ENCODE measurements at places on chromosomes 7 and 10.

GRCh38 chr10:84214046-84214572 is 11.2 kb downstream of the LRIT2 start:
- DNase-seq: no peak

- DNase-seq: no peak
Observed at GRCh38 chr10:124185084-124185483, 91.7 kb upstream of the CHST15 start.

DNA sequence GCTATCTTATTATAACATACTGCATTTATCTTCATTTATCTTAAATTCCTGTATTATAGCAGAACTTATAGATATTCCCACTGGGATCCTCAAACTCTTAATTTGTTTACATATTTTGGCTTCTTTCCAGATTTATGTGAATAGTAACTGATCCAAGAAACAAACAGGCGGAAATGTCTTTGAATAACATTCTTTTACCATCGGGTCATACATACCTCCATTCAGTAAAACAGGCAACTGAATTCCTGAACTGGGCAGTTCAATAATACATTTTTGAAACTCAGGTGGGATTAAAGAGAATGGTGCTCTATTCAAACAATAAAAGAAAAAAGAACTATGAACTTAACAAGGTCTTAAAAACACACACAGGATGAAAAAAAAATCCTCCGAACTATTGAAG is 337.4 kb downstream of the CRPPA start:
- DNase-seq: no peak

- DNase-seq: no peak
Observed at GRCh38 chr7:16615228-16615627, 30.3 kb downstream of the ANKMY2 start.

GRCh38 chr7:65233409-65234034 is 140.1 kb upstream of the ZNF92 start:
- DNase-seq: no peak

- no peak for DNase-seq
Observed at GRCh38 chr10:81157681-81158080, 620.0 kb downstream of the SH2D4B start.

GRCh38 chr10:44071479-44071878 is 313.4 kb downstream of the CXCL12 start:
- DNase-seq: no peak

- no peak for DNase-seq
Observed at GRCh38 chr7:159030490-159031134, 114.1 kb downstream of the VIPR2 start.

GRCh38 chr7:102813191-102814024 is 64.6 kb downstream of the FAM185A start:
- DNase-seq: no peak

DNA sequence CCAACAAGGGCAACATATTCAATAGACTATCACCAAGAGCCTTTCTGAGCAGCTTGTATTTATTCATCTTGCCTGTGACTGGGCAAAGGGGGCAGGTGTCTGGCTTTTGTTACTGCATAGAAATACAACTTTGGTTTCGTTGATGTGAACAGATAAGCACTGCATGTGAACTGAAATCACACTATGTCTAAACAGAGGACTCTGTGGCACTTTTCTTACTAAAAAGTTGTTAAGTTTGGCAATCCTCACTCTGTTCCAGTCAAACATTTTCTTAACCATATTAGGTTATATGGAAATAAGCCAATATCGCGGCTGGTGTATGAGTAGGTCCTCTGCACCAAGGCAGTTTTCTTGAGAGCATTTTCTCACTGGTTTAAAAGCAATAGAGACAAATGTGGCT is 48.5 kb downstream of the CALD1 start:
- DNase-seq: no peak

GRCh38 chr10:101691081-101691480 is 3.9 kb downstream of the FBXW4 start:
- DNase-seq: no peak

DNA sequence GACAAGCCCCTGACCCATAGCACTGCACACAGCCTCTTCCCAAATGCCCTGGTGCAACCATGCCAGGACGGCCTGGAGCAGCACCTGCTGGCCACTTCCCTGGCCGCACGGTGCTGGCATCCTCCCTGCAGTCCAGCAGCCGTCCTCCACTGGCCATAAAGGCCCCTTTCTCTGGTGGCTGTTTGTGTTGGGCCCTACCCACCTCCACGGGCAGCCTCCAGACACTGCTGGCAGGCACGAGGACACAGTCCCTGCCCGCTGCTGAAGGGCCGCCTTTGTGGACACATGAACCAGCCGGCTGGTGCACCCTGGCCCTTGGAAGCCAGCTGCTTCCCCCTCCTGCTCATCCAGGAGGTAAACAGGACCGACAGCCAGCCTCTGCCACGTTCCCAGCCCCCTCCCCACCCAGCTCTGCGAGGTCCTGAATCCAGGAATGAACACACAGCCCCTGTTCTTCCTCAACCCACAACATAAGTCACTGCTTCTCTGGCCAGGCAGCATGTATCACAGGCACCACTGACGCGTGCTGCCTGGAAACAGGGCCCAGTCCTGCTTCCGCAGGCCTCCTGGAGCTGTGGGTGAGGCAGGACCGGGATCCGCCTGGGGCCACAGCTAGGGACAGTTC is 43.8 kb downstream of the SPOCK2 start:
- no peak for DNase-seq

GRCh38 chr10:102300278-102300843 is 55.0 kb downstream of the GBF1 start:
- no peak for DNase-seq

DNA sequence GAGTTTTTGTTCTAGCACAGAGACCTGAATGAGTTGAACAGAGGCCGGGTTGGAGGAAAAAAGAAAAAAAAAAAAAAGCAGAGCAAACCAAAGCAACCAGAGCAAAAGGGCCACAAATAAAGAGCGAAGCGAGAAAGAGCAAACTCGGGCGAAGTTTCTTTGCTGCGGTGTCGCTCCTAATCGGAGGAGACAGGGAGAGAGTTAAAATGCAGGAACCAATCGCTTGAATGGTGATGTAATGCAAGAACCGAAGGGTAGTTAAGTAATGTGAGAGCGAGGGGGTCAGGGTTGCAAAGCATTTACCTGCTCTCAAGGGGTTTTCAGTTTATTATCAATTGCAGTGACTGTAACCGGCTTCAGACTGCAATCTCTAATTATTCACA is 271.7 kb downstream of the TRIL start:
- no peak for DNase-seq

DNA sequence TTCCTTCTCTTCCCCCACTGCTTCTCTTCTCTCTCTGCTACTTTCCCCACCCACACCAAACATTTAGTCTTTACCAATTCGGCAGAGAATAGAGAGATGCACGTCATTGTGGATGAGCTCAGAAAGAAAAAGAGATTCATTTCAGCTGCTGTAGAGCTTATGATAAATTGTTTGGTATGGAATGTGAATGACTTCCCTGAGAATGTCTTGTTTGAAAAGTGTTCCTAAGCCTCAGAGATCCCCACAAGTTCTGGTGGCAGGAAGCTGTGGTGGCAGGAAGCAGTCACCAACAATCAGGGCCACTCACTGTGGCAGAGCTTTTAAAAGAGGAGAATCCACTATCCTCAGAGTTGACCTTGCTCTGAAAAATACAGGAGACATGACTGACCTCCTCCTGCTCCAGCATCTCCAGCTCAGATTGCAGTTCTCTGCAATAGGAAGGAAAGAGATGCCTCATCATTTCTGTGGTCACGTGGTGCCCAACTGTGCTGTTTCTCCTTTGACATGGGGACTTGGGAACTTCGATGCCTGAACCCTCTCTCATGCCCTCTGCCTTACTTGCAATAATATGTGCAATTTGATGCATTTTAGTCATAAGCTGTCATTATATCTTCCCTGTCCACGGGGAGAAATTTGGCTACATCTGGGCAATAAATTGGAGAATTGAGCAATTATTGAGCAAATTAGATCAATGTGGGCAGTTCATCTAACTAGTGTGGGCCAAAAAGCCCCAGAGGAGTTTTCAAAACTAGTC is 76.5 kb downstream of the BMPER start:
- no peak for DNase-seq

- DNase-seq: no peak
Observed at GRCh38 chr10:110780704-110781103, 91.0 kb upstream of the PDCD4 start.

DNA sequence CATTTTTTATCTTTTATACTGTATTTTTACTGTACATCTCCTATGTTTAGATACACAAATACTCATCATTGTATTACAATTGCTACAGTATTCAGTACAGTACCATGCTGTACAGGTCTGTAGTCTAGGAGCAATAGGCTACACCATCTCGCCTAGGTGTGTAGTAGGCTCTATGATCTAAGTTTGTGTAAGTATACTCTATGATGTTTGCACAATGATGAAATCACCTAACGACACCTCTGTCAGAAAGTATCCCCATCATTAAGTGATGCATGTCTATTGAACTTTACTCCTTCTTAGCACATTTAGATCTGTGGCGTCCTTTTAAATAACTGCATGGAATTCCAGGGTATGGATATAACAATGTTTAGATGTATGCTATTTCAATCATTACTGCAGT is 112.0 kb downstream of the SNX10 start:
- no peak for DNase-seq

- no peak for DNase-seq
Observed at GRCh38 chr7:137774793-137775201, 72.0 kb downstream of the DGKI start.

- no peak for DNase-seq
Observed at GRCh38 chr10:50347394-50347802, 96.1 kb upstream of the ASAH2 start.

DNA sequence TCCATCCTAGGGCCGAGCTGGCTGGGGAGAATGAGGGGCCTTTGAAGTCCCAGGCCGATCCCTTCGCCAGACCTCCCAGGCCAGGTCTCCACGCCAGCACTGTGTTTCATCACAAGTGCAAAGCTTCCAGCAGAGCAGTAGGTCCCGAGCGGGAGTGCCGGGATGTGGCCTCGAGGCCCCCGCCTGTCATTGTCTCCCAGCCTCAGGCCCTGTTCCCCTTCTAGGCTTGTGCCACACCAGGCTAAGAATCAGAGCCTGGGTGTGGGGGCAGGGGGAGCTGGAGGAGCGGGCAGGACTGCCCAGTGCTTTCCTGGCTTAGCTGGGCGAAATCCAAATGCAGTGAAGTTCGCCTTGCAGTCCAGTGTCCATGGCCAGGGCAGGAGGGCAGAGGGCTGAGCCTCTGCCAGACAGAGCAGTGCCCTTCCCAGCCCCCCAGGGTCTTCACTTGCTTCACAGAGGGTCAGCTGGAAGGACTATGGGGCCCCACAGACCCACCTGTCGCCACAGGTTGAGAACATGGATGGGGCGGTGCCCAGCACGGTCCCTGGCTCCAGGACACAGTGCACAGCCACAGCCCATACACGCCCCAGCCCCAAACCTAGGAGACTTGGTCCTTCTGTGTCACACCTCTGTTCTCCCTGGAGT is 20.2 kb upstream of the PFKFB3 start:
- no peak for DNase-seq

GRCh38 chr10:5449823-5450222 is 37.5 kb downstream of the NET1 start:
- no peak for DNase-seq

- no peak for DNase-seq
Observed at GRCh38 chr10:5284311-5285057, 80.3 kb upstream of the UCN3 start.

DNA sequence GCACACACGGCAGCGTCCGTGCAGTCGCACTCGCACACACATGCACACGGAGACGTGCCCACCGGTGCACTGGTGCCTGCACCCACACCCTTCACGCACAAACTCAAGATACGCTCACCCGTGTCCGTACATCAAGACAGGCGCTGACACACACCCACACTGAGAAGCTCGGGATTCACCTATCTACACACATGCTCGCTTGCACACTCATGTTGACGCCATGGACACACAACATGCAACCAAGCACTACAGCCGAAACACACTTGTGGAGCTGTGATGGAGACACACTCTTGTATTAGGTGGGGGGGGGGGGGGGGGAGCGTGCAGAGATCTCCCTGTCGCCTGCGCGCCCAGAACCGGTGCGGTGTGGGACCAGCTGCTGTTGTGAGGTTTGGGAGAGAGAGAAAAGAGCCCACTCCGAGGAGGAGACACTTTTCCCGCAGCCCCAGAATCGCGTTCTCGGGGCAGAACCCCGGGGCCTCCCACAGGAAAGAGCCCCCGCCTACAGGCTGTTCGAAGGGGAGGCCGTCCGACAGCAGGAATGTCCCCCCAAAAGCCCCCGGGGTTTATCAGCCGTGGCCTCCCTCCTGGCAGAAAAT is 605 bp upstream of the NFKB2 start:
- DNase-seq: no peak

- no peak for DNase-seq
Observed at GRCh38 chr10:96683710-96684109, 36.6 kb downstream of the PIK3AP1 start.

- DNase-seq: no peak
Observed at GRCh38 chr7:101612885-101613515, 16.1 kb downstream of the MYL10 start.

DNA sequence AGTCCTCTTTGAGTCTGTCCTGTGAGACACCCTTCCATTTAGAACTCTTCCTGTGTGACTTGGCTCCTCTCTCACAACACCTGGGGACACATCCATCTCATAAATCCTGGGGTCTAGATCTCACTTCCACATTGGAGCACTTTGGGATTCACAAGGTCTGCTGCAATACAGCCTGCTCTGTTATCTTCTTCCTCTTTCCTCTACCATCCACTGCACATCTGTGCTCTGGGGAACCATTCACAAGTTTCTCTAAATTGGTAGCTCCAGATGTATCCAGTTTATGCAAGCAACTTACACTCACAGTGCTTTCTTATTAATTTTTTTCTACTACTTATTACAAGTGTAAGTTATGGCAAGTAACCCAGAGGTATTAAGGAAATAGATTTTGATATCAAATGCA is 5.5 kb upstream of the FIGNL1 start:
- no peak for DNase-seq

- no peak for DNase-seq
Observed at GRCh38 chr7:39383136-39383535, 183.1 kb upstream of the YAE1 start.
